SJSA1 (cell line): ENCODE measurements at places on chromosomes 16 and 17. TPM values are rescaled to one million over a fixed set of nuclear protein-coding genes. Genes with fewer than 3 reads are reported as not detected.

The RASL10B gene
- 0.16 and 0.22 TPM in 2 replicates for total RNA-seq

The ZNF688 gene
- total RNA-seq, result 6.4 and 7.3 TPM in 2 replicates

The ARHGAP44 gene
- total RNA-seq, result 0.58 and 5.1 TPM in 2 replicates

The KCNJ12 gene
- total RNA-seq, result not detected in 2 replicates

The PLXDC1 gene
- not detected in 2 replicates for total RNA-seq

The KIF18B gene
- 7.8 and 14.0 TPM in 2 replicates for total RNA-seq

The PDE6G gene
- not detected in 2 replicates for total RNA-seq

The HES7 gene
- total RNA-seq, result not detected in 2 replicates

The CACNA1H gene
- total RNA-seq, result not detected in 2 replicates

DNA sequence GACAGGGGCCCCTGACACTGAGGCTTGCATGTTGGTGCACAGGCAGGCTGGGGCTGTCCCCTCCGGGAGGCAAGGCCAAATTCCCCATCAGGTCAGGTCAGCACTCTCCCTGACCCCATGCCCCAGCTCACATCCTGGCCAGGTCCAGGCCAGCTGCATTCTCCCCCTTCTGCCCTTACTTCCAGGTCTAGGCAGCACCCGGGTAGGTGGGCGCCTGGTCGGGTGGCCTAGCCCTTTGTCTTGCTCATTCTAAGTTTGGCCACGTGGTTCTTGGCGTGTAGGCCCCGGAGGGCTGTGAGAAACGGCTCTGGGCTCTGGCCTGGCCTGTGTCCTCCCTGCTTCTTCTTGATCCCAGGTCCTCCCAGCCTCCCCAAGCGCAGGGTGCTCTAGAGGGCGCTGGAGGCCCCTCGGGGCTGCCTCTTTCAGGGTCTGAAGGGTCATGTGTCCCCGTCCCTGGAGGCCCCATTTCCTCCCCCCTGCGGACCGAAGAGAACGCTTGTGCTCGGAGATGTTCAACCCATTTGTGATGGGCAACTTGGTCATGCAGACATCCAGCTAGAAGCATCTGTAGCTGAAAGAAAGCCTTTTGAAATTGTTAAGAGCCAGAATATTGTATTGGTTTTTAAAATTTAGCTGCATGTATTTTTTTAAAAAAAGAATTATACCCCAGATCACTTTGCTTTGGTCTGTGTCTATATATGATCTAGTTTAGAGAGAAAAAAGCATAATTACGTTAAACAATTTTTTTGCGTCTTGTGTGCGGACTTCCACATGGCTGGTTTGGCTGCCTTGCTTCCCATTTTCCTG lies 6.7 kb downstream of the BAHCC1 start:
- DNase-seq, result peak; percentile 91
- H3K36me3 ChIP-seq, result peaks cover 6% of the 10 kb centered on the region
- H3K4me3 ChIP-seq, result peak overlapping the region; percentile 11
- peak overlapping the region; percentile 80 for H3K27ac ChIP-seq

- no peaks in the 10 kb centered on the region for H3K36me3 ChIP-seq
- peaks cover 70% of the 10 kb centered on the region for H3K27me3 ChIP-seq
- H3K4me3 ChIP-seq, result peak within 1 kb of the TSS; percentile 17; the same call in 1 of the 2 replicates
- no peak within 1 kb of the TSS for H3K27ac ChIP-seq
- DNase-seq, result no peak
- peaks cover 12% of the 10 kb centered on the region for H3K4me1 ChIP-seq
Observed at GRCh38 chr17:19533718-19534561, at the start of gene SLC47A1. Gene SLC47A1 (plus strand): TSS chr17:19533854. CDS start chr17:19533940, 86 bp downstream.

DNA sequence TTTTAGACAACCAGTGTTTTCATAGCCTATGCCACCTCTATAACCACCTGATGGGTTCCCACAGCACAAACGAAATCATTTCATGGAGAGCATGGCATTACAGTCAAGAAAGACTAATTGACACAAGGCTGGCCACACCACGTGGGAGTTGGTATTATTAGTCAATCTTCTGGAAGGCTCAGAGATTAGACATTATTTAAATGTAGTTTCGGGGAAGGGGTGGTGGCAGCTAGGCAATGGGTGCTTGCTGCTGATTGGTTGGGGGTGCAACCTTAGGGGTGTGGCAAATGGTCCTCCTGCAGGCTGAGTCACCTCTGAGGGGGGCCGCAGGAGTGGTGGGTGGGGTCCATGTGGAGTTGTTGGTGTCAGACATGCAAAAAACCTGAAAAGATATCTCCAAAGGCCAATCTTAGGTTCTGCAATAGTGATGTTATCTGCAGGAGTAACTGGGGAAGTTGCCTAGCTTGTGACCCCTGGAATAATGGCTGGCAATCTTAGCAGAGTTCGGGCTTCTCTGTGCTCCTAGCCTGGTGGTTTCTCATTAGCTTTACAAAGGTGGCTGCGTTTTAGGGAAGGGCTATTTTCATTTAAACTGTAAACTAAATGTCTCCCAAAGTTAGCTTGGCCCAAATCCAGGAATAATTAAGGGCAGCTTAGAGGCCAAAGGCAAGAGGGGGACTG lies 4.6 kb downstream of the TEN1 start:
- H3K27me3 ChIP-seq, result no peaks in the 10 kb centered on the region
- no peak for DNase-seq
- H3K4me3 ChIP-seq, result no peak overlapping the region

DNA sequence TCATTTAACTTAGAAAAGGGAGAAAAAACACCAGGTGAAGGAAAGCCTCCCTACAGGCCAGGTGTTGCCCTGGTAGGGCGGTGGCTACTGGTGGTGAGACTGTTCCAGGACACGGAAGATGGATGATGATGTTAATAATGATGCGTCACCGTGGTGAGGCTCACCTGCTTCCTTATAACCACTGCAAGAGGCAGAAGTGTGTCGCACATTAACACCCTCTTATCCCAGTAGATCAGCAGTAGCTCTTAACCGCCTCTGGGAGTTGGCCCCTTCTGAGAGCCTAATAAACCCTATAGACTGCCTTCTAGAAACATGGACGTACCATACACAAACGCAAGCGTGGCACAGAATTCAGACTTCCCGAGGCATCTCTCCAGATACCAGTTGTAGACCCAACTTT lies 7.8 kb downstream of the BFAR start:
- peaks cover 56% of the 10 kb centered on the region for H3K36me3 ChIP-seq
- H3K4me1 ChIP-seq, result no peaks in the 10 kb centered on the region
- H3K4me3 ChIP-seq, result no peak overlapping the region
- no peaks in the 10 kb centered on the region for H3K27me3 ChIP-seq
- no peak overlapping the region for H3K27ac ChIP-seq

- H3K4me1 ChIP-seq, result no peaks in the 10 kb centered on the region
- no peak overlapping the region for H3K4me3 ChIP-seq
- H3K27me3 ChIP-seq, result no peaks in the 10 kb centered on the region
- no peaks in the 10 kb centered on the region for H3K36me3 ChIP-seq
Observed at GRCh38 chr16:79402356-79402755, 198.2 kb downstream of the MAF start.

DNA sequence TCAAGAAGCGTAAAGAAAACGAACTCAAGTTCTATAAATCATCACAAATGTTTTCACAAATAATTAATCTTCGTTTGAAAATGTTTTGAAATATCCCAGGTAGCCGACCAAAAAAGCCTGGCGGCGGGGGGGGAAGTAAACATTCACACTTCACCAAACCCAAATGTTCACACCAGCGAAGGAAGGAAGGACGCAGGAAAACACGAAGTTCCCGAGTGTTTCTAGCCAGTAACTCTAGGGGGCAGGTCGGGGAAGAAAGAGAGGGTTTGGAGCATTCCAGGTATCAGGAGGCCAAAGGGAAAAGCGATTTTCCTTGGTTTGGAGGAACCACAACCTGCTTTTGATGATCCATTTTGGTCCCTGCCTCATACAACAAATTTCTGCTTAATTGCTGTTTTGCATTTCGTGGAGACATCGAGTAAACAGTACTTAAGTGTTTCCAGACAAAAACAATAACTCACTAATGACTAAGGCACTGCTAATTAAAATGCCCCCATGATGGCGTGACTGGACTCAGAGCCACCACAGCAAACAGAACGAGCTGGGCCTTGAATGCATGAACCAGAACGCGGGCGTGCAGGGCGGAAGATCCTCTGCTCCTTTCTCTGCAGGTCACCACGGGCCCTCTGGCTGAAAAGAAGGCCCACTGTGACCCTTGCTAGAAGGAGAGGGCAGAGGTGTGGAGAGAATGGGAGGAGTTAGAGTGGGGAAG lies 16.6 kb downstream of the ZFHX3 start:
- no peak overlapping the region for H3K27ac ChIP-seq
- H3K27me3 ChIP-seq, result no peaks in the 10 kb centered on the region
- H3K4me1 ChIP-seq, result peaks cover 24% of the 10 kb centered on the region
- H3K4me3 ChIP-seq, result no peak overlapping the region
- no peak for DNase-seq

- no peak overlapping the region for H3K27ac ChIP-seq
- no peak for DNase-seq
- no peak overlapping the region for H3K4me3 ChIP-seq
- no peaks in the 10 kb centered on the region for H3K36me3 ChIP-seq
- H3K27me3 ChIP-seq, result no peaks in the 10 kb centered on the region
- no peaks in the 10 kb centered on the region for H3K4me1 ChIP-seq
Observed at GRCh38 chr16:58290861-58291260, 4.0 kb downstream of the PRSS54 start.

DNA sequence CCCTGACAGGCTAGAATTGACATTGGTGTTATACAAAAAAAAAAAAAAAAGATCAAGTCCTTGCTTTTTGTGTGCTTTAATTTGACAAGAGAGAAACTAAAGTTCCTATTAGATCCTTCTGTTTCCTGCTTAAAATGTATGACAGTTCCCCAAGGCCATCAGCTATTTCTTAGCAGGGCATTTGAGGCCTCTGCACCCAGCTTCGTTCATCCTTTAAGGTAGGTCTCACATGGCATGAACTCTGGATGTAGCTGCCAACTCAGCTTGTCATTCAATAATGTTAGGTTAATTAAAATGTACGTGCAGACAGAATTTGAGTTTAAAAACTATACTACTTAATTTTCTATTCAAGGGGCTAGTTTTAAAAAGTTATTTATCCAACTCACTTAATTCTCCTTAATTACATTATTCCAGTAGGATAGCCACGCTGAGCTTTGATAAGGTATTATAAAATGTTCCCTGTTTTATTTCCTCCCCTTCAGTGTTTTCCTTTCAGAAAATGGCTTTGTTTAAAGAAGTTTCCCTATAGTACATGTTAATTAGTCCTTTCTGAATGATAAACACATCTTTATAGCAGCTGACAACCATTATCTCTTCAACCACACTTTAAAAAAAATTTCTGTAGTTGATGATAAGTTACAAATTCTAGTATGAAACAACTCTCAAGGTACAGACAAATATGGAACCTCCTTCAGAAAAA lies 1.2 kb upstream of the RFFL start:
- no peaks in the 10 kb centered on the region for H3K27me3 ChIP-seq
- no peak for DNase-seq
- H3K27ac ChIP-seq, result peak overlapping the region; percentile 94
- H3K4me1 ChIP-seq, result peaks cover 16% of the 10 kb centered on the region
- H3K36me3 ChIP-seq, result peaks cover 2% of the 10 kb centered on the region; the same call in 1 of the 2 replicates

- no peaks in the 10 kb centered on the region for H3K4me1 ChIP-seq
- H3K36me3 ChIP-seq, result no peaks in the 10 kb centered on the region
- H3K27me3 ChIP-seq, result peaks cover 21% of the 10 kb centered on the region
- no peak for DNase-seq
- H3K27ac ChIP-seq, result no peak overlapping the region
- no peak overlapping the region for H3K4me3 ChIP-seq
Observed at GRCh38 chr17:78567991-78568390, 9.2 kb downstream of the DNAH17 start.
